ENCODE measurements at places on chromosomes 16 and 17.

- no peak for DNase-seq
These were observed 46.1 kb downstream of the IRX5 start for GRCh38 chr16:54976651-54977200.

DNA sequence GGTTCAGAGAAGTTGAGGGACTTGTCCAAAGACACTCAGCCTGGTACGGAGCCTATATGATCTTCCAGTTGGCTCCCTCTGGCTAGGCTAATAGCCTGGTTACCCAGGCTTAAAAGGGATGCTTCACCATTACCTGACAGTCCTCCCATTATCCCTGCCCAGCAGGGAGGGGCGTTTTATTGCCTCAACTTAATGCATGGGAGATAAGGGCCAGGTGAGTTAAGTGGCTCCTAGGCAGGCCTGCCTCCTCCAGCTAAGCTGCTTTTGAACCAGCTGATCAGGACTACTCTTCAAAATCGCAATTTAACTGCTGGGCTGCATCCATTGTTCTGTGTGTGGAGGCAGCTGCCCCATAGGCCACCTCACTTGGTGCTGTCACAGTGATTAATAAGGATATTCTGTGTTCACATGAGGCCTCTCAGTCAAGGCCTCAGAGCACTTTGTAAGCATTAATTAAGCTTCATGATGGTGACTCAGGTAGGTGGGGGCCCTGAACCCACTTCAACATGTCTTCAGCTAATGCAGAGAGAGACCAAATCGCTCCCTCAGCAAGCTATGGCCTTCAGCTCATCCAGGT, 27.9 kb downstream of the SMPD3 start:
- DNase-seq: no peak

- no peak for DNase-seq
These were observed 261.2 kb downstream of the CBLN1 start for GRCh38 chr16:49020436-49020835.

GRCh38 chr17:80909635-80910034, 82.0 kb upstream of the CHMP6 start:
- no peak for DNase-seq

DNA sequence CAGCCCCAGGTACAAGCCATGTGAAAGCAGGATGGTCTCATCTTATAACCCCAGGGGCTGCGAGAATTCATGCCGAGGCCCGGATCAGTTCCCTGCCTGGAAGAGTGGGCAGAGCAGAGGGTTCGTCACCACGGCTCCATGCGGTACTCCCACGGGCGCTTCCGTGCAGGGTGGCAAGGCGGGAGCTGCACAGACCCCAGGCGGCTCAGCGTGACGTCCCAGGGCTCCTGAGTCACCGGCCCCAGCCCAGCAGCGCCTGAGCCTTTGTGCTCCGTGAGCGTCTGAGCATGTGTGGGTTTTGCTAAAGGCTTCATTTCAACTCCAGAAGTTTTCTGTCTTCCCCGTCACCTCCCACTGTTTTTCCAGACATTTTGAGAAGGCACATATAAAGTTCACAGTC, 71.2 kb upstream of the CHMP6 start:
- peak; percentile 42 for DNase-seq

DNA sequence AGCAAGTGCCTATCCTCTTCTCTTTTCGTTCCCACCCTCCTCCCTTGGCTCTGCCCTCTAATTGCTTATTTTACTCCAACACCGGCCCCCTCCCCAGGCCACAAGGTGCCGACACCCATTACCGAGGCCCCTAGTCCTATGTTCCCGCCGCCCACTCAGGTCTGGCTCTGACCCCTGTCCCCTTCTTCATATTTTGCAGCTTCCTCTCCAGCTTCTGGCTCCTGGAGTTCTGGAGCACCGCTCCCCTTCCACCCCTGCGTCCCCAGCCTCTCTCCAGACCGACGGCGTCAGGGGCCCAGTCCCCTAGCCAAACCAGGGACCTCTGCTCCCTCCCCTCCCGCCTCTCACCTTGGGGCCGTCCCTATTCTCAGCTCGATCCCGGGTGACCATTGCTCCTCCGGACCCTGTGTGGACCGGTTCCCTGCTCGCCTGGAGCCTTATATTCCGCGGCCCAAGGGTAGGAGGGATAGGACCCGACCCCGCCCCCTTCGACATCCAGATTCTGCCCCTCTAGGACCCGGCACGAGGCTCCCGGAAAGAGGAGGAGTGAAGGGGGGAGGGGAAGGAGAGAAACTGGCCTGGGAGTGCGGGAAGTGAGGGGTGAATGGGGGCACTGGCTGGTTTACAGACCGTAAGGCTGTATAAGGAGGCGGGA, at the start of gene HES7:
Gene HES7, minus strand, starts transcription at position 412 of the 655 bp plus-strand sequence. Its CDS starts 22 bp downstream, at position 390.
- no peak for DNase-seq
